Amygdala (tissue), 56 donors: ENCODE measurements at places on chromosomes 3 and 15.

GRCh38 chr3:9100513-9100894 lies 137.2 kb upstream of the RAD18 start:
- DNase-seq: no peak

DNA sequence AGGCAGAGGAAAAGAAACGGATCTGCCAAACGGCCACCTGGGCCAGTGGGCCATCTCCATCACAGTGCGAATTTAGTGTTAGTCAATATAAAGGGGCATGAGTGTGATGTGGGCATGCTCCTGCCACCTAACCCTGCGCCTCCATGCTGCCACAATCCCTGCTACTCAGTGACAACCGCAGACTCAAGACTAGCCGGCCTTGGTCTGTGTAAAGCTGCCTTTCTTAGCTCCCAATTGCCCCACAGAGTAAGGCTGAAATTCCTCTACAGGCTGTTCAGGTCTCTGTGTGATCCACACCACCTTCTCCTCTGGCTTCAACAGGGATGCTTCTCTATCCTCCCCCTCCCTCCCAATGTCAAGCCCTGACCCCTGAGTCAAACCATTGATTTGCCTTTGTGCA lies 269.7 kb downstream of the XXYLT1 start:
- no peak for DNase-seq

DNA sequence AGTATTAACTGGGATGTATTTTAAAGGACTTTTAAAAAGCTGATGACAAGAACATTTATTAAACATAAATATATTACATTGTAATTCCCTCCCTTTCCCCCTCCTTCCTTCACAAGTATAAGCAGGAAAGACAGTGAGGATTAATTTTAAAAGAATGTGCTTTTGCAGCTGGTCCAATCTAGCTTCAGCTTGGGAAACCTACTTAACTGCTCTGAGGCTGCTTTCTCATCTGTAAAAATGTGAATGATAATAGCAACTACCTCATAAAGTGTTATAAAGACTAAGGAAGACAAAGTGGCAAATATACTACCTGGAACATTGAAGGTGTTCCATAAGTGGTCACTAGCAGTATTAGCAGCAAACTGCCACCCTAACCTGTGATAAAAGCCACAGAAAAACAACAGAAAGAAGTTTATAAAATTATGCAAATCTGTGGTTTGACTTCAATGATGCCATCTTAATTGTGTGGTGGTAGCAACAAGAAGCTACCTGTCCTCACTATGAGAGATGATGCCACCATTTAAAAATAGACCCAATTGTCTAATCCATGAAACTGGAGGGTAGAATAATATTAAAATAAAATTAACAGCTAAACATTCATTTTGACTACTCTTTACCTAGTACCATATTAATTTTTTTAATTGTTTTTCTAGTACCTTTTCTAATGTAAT lies 20.0 kb downstream of the DHX36 start:
- no peak for DNase-seq

DNA sequence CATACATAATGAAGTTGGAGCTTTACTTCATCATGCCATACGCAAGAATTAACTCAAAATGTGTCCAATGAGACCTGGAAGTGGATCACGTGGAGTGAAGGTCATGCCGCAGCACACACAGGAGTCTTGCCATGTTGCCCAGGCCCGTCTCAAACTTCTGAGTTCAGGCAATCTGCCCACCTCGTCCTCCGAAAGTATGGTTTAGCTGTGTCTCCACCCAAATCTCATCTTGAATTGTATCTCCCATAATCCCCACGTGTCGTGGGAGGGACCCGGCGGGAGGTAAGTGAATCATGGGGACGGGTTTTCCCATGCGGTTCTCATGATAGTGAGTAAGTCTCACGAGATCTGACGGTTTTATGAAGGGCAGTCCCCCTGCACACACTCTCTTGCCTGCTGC lies 25.7 kb downstream of the SPCS1 start:
- DNase-seq: no peak

DNA sequence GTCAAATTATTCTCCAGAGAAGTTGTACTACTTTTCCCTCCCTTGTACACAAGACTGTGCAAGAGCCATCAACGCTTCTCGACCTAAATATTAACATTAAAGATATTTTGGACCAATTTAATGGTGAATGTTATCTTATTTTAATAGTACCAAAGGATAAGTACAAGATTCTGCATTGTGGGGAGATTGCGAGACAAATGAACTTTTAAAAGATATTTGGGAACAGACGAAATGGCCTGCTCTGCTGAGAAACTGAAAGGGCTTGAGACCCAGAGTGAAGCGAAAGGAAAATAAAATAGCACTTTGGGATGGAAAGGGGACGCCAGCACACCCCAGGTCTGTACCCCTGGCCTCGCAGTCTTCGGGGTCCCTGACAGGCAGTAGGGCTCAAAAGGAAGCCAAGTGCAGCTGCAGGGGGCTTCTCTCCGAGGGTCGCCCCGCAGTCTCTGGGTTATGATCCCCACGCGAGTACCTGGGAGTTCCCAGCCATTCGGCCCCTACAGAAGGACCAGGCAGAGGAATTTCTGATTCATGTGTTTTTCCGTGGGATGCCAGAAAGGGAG lies 97.6 kb upstream of the VGLL3 start:
- no peak for DNase-seq

DNA sequence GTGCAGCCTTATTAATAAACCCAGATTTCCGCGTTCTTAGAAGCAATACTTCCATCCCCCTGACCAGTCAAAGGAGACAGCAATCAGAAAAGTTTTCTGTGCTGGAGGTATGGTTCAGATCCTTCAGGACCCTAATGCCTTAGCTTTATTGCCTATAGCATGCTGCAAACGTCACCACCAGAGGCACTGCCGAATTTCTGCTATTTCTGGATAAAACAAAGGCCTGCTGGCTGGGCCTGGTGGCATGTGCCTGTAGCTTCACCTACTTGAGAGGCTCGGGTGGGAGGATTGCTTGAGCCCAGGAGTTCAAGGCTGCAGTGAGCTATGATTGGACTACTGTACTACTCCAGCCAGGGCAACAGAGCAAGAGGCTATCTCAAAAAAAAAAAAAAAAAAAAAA lies 407.2 kb downstream of the FOXP1 start:
- no peak for DNase-seq

DNA sequence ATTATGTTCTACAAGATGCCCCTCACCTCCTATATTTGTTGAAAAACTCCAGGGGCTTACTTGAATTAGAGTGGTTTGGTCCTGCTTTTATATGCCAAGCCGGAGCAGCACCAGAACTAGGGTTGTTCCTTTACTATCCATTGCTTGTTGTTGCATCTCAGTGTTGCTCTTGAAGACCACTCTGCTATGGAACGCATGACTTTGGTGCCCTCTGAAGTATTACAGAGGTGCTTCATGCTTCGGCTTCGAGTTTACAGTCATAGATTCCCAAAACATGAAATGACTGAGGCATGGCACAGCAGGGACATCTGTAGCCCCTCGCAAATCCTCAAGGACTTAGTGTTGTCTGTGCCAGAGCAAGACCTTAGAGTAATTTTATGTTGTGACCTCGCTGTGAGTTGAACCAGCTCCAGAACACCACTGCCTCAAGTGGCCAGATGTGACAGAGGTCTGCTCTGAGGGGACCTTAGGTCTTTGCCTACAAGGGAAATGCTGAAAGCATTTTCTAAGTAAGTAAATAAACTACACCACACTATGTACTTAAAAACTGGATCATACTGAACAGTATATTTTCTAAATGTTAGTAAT lies 67.2 kb upstream of the SIAH2 start:
- no peak for DNase-seq

DNA sequence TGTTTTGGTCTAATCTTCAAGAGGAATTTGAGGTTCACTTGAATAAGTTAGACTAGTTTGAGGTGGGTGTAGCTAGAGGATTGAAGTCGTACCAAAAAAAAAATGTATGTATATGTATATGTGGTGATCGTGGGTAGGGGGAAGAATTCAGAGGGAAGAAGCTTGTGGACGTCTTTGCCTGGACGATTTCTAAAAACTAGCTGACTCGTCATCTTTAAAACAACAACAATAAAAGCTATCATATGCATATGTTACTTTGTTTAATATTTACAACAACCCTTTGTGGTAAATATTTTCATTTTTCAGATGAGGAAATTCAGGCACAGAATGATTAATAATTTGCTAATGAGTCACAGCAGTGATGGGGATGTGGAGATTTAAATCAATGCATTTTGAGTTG lies 18.1 kb downstream of the RNF111 start:
- no peak for DNase-seq

DNA sequence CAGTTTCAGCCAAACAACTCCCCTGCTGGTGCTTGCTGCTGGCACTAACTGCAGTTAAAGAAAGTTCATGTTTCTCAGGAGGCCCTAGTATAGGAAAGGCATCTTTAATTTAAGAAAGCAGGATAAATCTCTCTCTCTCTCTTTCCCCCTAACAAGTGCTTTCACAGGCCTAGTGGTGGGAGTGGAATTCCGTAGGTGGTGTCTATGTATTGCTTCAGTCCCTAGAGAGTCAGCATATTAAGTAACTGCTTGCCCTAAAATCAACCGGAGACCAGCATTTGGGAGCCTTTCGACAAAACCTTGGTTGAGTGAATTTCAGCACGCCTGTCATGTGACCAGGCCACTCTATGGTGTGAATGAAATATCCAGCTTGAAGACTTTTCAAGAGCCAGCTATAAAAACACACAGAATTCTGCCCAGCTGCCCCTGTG lies 169.2 kb upstream of the TGFBR2 start:
- DNase-seq: no peak

DNA sequence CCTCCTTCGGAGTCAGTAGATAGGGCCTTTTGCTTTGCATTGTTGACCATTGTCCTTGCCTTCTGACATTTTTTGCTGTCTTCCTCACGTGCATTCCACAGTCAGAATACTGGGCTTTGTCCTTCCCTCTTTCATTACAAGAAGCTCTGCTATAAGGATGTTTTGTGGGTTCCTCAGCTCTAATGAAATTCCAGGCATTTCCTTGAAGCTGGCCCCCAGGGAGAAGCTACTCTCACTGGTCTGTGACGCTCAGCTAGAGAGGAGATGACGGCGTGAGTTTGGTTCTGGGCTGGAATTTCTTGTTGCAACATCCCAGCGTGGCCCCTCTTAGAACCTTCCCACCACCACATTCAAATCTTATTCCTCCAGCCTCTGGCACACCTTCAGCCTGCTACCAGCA lies 210.2 kb downstream of the TJP1 start:
- DNase-seq: no peak

DNA sequence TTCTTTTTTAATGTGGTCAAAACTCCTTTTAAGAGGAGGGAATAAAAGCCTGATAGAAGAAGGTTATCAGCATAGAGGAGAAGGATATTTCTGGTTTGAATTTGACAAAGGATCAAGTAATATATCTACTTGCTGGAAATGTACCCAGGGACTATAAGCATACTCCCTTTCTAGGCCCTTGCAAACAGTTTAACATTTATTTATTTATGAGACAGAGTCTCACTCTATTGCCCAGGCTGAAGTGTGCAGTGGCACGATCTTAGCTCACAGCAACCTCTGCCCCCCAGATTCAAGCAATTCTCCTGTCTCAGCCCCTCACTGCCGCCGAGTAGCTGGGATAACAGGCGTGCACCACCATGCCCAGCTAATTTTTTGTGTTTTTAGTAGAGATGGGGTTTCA lies 71.6 kb downstream of the SLMAP start:
- DNase-seq: no peak

DNA sequence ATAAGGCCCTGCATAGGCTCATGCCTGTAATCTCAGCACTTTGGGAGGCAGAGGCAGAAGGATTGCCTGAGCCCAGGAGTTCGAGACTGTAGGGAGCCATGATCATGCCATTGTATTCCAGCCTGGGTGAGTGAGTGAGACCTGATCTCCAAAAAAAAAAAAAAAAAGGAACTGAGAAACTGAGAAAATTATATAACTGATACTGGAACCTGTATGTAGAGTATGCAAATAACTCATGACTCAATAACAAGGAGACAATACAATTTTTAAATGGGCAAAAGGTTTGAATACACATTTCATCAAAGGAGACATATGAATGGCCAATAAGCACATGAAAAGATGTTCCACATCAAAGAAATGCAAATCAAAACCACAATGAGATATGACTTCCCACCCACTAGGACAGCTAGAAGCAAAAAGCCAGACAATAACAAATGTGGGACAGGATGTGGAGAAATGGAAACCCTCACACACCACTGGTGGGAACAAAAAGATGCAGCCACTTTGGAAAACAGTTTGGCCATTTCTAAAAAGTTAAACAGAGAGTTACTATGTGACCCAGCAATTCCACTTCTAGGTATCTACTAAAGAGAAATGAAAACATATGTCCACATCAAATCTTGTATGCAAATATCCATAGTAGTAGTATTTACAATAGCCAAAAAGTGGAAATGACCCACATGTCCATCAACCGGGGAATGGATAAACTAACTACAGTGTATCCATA lies 70.7 kb downstream of the IQSEC1 start:
- no peak for DNase-seq

- no peak for DNase-seq
Measured at GRCh38 chr15:84953136-84953535, 28.5 kb upstream of the PDE8A start.

GRCh38 chr15:66105286-66106265 lies 148.0 kb downstream of the MEGF11 start:
- DNase-seq: no peak

- no peak for DNase-seq
Measured at GRCh38 chr15:62343397-62343796, 178.3 kb upstream of the C2CD4B start.

- DNase-seq: no peak
Measured at GRCh38 chr15:36468746-36469145, 110.7 kb upstream of the CDIN1 start.

GRCh38 chr3:196203846-196204245 lies 7.4 kb downstream of the ZDHHC19 start:
- DNase-seq: no peak

DNA sequence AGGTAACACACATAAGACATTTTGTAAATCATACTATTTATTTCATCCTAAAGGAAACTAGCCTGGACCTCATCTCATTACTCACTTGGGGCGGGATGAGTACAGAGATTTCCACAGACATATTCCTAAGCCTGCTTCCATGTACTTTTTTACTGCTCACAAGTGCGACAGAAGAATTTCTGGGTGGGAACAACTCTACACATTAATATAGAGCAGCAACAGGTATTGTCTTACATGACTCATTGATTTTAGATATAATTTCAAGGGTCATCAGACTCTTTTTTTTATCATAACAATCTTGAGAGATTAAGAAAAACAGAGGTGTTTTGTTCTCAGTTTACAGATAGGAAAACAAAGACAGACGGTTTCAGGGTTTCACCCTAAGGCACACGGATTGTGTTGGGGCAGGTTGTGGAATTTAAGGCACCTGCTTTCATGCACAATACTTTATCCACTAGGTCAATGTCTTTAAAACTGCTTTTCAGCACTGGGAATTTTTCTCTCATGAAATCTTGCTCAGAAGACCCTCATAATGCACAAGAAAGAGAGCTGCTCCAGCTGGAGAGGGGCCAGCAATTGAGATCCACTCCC lies 186.7 kb upstream of the CDIN1 start:
- no peak for DNase-seq

DNA sequence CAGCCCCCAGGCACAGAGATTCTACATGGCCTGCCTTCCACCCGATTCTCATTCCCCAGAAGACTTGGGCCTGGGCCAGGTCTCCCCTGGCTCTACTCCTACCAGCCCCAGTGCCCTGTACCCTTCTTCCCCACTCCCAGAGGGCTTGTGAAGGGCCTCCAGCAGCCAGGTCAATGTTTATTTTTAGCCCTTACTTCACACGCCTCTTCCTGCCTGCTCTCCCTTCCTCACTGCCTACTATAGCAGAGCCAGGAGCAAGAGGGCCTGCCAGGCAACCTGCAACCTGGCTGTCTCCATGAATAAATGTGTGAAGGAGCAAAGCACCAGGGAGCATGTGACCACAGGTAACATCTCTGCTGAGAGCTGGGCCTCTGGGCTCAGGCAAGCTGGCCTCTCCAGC lies 26.4 kb upstream of the APEH start:
- no peak for DNase-seq
